Stimulated activated CD8-positive, alpha-beta memory T cell treated with anti-CD3 and anti-CD28 coated beads, Interleukin-7, amount 100 ng/mL, for 48 hours (primary cell): ENCODE measurements at places on chromosomes 5 and 9.

DNA sequence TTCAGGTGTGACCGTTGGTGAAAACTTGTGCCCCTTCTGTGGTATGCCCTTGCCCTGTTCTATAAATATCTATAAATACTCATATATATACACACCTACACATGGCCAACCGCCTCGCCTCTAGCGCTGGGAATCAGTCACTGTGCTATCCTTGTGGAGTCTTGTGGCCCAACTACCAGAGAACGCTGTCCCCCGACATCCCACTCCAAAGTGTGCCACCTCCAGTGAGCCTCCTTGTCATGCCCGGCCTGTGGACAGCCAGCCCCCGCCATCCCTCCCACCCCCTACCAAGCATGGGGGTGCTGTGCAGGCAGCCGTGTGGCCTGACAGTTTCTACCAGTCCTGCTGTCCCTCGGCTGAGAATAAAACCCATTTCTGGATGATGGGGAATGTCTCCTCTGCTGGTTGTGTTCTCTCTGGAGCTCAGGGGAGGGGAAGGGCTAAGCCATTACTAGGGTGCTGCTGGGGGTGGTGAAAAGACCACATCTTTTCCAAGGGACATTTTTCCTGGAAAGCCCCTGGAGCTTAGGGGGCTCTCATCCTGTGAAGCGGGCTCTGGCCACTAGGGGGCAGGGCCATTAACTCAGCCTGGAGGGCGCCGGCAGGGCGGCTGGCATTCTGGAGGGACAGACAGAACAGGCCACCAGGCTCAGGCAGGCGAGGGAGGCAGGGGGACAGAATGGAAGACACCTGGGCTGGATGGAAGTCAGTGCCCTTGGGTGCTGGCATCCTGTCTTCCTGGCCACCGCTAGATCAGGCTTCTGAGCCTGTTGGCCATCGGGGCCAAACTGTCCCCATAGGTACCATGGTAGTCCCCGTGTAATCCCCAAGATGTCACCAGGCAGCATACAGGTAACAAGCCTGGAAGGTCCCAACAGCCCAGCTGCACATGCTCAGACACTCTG lies 20.7 kb downstream of the GOLGA2 start:
- DNase-seq: no peak

- DNase-seq: no peak
Observed at GRCh38 chr9:132094314-132094791, 14.7 kb upstream of the MED27 start.

DNA sequence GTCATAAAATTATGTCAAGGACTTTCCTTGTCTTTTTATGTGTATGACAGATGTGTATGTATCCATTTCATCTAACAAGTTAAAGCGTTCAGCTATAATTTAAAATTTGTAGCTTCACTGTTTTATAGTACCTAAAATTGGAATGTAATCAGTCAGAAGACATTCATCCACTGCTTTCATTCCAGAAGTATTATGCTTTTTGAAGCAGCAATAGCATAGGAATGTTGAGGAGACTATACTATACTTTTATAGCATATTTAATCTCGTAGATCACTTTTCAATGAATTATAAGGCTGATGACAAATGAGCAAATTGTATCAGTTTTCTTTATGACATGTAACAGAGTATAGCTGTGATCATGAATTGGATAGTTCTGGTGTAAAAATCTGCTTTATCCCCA lies 6.9 kb downstream of the PCDHGA12 start:
- DNase-seq: no peak

DNA sequence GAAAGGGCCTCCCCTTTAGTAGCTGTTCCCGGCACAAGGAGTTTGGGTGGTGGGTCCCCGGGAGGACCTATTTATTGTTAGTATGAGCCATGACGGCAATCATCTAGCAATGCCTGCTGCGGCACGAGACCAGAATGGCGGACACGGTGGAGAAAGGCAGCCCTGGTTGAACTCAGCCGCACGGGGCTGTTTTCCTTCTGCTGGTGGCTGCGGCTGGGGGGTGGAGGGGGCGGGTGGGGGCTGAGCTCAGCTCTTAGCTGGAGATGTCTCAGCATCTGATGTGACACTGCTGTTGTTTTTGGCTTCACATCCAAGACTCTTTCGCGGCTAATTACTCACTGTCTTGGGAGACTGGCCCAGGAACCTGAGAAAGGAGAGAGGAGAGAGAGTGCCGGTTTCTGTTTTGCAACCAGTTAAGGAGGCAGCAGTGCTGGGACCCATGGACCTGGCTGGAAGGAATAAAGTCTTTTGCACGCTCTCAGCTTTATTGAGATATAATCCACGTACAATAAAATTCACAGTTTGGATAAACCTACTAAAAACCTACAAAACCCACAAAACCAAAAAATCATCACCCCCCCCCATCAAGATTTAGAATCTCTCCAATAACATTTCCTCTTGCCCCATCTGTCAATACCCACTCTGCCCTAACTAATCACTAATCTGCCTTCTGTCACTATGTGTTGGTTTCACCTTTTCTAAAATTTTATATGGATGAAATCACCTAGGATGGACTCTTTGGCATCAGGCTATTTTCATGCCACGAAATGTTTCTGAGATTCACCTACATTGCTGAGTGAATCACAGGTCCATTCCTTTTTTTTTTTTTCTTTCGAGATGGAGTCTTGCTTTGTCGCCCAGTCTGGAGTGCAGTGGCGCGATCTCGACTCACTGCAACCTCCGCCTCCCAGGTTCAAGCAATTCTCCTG lies 81.8 kb upstream of the NEURL1B start:
- no peak for DNase-seq

DNA sequence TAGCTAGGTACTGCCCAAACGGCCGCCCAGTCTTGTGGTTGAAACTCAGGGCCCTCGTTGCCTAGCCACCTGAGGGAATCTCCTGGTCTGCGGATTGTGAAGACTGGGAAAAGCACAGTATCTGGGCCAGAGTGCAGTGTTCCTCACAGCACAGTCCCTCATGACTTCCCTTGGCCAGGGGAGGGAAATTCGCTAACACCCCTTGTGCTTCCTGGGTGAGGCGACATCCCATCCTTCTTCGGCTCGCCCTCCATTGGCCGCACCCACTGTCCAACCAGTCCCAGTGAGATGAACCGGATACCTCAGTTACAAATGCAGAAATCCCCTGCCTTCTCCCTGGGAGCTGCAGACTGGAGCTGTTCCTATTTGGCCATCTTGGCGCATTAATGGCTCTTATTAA lies 250.5 kb downstream of the FER start:
- no peak for DNase-seq

DNA sequence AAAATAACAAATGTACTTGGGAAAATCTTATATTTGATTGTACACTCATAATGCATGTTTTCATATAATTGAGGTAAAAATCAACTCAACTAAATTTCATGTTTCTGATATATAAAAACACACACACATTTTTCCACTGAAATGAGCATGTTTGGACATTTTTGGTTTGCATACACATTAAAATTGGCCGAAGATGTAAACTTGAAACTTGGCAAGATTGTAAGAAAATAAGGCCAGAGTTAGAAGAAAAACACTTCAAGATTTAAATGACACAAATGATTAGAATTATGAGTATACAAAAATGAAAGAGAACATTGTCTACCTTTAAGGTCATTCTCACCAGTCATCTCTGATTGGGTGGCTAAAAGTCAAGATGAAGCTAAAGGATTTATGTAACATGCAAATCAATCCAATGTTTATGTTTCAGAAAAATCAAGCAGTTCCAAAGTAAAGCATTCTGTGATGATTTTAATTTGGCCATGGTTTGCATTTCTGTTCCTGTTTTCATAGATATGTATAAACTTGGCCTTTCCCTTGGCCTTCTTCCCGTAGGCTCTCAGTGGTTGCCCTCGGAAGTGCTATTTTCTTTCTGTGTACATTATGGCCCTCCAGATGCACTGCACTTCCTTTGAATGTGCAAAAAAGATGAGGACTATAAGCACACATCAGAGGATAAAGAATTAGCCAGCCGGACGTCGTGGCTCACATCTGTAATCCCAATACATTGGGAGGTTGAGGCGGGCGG lies 1105.4 kb upstream of the DMAC1 start:
- no peak for DNase-seq

DNA sequence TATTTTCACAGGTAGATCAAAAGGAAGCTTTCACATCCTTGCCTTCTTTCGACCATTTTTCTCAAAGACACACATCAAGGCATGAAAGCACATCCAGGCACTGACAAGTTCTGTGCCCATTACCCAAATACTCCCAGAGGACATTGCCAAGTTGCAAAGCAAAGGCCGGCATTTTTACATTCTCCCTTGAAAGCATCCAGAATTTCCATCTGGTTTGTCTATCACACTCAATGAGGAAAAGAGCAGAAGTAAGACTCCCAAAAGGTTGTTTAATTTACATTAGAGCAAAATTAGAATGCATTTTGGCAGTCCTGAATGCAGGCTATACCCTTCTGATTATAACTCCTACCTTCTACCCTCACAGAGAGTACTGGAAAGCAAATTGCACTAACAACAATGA lies 160.5 kb downstream of the EPB41L4A start:
- no peak for DNase-seq

GRCh38 chr9:106897751-106898150 lies 34.8 kb downstream of the ZNF462 start:
- DNase-seq: no peak

- no peak for DNase-seq
Observed at GRCh38 chr5:92641031-92641962, 939.7 kb downstream of the NR2F1-AS1 start.

DNA sequence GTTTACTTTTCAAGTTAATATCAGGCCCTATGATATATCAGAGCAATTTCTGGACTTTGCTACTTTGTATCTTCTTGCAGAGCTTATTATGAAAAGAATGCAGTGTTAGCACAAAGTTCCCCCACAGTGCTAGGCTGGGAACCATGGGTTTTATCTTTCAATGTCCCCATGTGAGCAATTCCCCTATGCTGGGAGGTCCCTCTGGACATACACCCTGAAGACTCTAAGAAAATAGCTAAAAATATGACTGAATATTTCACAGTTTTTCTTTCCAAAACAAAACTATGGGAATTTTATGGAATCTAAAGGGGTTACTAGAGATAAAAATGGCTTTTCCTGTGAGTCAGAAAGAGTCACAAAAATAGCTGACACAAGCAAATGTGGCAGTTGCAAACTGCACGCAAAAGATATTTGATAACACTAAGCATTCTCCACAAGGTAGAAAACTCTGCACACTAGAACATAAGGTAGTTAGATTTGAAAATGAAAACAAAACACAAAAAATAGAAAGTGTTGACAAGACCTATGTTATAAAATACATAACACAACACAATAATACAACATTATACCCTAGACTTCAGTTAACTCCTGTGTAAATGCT lies 487.5 kb upstream of the GRIN3A start:
- DNase-seq: no peak

GRCh38 chr5:154196281-154196680 lies 5.7 kb downstream of the GALNT10 start:
- DNase-seq: no peak

GRCh38 chr9:137449931-137450538 lies 8.9 kb upstream of the ENTPD8 start:
- no peak for DNase-seq
